ENCODE measurements at places on chromosomes 4 and X. TPM values are rescaled to one million over a fixed set of nuclear protein-coding genes. Genes with fewer than 3 reads are reported as not detected.

The MAGEA12 gene
- polyA plus RNA-seq = not detected

The CNGA1 gene
- polyA plus RNA-seq = 2.5 TPM

The MAGEA1 gene
- polyA plus RNA-seq = not detected

The MND1 gene
- polyA plus RNA-seq = 0.95 TPM

DNA sequence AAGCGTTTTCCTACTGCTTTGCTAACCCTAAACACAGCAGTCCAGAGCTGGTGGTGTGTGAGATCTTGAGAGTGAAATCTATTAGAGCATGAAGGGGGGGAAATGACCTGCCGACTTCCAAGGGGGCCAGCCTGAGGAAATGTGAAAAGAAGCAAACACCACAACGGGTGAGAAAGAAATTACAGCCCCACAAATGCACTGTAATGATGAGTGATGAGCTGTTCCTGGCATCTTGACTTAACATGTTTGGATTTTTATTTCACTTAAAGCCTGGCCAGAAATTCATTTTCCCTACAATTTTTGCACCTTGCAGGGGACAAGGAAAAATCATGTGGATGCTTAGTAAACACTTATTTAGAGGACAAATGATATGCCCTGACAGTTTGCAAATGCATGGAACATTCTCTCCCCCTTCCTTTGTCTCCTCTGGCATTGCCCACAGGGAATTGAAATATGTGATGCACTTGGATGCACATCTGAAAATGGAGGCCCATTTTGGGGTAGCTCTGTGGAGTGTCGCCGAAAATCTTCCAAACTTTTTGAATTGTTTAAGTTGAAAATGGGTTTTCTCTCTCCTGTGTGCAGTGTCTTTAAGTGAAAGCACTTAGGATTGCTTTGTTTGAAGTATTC is 84.3 kb upstream of the TMEM150C start:
- DNase-seq = no peak

- DNase-seq = no peak
Measured at GRCh38 chr4:76699751-76700310, 198.1 kb downstream of the SOWAHB start.

DNA sequence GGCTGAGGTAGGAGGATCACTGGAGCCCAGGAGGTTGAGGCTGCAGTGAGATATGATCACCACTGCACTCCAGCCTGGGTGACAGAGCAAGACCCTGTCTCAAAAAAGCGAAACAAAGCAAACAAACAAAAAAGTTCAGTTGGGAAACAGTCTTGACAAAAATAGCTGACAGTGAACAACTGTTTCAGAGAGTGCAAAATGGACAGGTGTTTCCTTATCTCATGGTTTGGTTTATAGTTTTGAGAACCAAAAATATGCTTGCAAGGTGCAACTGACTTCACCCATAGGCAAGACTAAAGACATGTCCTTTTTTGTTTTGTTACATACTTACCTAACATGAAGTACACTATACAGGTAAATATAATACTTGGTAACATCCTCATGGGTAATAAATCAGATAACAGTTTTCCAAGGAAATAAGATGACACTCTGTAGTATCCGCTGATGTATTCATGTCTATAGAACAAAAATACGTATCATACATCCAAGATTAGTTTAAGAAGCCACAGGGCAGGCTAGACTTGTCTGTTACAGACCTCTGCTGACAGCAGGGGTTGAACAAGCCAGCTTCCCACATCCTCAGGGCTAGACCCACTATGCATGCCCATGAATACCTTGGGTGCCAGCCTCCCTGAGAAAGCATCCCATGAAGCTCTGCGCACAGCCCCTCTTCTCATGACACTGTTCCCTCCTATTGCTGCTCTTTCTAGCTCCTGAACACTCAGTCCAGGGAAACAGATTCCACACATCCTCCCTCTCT is 59.3 kb downstream of the ABCG2 start:
- DNase-seq = no peak

DNA sequence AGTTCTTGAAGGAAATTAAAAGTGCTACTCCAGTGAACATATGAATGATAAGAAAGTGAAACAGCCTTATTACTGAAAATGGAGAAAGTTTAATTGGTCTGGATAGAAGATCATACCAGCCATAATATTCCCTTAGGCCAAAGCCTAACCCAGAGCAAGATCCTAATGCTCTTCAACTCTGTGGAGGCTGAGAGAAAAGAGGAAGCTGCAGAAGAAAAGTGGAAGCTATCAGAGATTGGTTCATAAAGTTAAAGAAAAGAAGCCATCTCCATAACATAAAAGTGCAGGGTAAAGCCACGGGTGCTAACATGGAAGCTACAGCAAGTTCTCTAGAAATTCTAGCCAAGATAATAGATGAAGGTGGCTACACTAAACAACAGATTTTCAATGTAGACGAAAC is 85.5 kb upstream of the ATOH1 start:
- no peak for DNase-seq

DNA sequence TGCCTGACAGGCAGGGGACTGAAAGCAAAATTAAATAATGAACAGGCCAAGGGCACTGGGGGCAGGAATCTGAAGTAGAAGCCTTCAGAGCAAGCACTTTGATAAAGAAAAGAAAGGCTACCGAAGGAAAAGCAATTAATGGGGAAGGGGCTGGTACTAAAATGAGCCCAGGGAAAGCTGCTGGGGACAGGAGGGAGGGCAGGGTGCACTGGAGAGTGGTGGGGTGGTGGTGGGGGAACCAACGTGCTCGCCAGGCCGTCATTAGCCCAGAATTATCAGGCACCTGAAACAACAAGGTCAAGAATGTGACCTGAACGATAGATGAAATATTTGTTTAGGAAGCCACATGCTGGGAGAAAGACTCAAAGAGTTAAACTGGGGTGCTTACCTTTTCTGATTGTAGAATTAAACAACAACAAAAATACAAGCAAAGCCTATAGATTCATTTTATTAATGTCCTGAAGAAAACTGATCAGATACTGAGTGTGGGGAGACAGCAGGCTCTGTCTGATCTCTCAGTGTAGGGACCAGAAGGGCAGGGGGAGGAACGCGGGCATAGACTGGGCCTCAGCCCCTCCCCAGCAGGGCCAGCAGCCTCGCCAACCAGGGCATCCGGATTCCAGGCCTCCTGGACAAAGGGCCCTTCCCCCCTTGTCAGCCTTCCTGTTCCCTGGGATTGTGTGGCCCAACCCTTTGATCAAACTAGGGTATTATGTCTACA is 239.7 kb upstream of the KLF3 start:
- DNase-seq = no peak

DNA sequence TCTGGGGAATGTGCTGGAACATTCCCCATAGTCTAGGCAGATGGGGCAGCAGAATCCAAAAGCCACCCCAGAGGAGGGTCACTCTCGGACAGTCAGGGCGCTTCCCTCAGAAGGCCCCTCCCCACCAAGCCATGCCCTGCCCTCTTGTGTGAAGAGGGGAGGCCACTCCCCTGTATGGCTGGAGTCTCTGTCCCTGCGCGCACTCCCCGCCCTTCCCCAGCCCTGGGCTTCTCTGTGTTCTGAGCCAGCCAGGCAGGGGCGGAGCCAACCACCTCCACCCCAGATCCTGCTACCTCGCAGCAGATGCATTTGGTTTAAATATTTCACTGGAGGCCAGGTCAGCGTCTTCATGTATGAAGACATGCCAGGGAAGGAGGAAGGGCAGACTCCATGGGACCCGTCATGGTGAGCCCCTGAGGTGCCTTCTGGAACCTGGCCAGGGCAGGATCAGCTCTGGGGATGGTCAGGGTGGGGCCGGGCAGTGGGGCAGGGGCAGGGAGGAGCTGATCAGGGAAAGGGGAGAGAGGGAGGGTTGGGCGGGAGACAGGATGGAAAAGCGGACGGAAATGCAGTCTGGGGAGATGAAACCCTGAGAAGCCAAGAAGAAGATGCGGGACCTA is 107.3 kb downstream of the ADRA2C start:
- no peak for DNase-seq

DNA sequence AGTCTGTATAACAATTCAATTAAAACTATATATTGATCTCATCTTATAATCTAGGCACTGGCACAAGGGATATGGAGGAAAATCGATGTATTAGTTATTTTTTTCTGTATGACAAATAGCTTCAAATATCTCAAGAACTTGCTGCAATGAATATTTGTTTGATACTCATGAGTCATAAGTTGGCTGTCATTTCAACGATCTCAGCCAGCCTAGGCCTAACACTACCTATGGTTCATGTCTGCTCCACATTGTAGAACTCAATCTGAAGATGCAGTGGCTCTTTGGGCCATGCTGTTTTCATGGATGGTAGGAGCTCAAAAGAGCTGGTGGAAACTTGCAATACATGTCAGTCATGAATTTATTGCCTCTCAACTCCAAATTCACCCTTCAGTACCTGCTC is 44.7 kb downstream of the MAGEB17 start:
- no peak for DNase-seq

GRCh38 chr4:5780831-5781480 is 70.0 kb downstream of the EVC start:
- no peak for DNase-seq

GRCh38 chr4:97912156-97912555 is 231.1 kb downstream of the STPG2 start:
- no peak for DNase-seq

GRCh38 chrX:9911487-9911886 is 55.7 kb upstream of the CLDN34 start:
- DNase-seq = no peak

DNA sequence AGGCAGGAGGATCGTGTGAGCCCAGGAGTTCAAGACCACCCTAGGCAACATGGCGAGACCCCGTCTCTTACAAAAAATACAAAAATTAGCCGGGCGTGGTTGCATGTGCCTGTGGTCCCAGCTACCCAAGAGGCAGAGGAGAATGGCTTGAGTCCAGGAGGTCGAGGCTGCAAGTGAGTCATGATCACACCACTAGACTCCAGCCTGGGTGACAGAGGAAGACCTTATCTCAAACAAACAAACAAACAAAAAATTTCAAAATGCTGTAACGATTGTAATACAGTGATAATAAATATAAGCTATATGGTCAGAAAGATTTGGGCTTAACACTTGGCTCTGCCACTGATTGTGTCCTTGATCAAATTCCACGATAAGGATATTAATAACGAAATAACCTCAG is 24.2 kb downstream of the SLC25A4 start:
- no peak for DNase-seq

All from urinary bladder (tissue), 4 donors.